Brain pericyte (primary cell): ENCODE measurements at places on chromosomes 12 and 14.
A peak's percentile ranks its signal among the peaks of the same experiment; 100 is the strongest.

DNA sequence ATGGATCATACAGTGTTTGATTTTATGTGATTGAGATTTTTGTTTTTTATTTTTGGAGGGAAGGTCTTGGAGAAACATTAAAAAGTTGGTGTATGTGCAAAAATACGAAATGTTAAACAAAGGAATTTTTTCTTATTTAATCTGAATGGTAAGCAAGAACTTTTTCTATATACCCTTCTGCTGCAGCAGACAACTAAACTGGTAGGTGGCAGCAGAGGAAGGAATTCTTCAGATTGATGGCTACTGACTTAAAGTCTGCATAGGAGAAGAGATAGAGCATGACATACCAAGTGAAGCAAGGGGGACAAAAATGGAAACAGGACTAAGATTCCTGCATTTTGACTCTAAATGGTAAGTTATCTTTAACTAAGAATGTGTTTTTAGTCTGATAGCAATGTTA lies 42.0 kb upstream of the A2ML1 start:
- peak; percentile 10 for DNase-seq

DNA sequence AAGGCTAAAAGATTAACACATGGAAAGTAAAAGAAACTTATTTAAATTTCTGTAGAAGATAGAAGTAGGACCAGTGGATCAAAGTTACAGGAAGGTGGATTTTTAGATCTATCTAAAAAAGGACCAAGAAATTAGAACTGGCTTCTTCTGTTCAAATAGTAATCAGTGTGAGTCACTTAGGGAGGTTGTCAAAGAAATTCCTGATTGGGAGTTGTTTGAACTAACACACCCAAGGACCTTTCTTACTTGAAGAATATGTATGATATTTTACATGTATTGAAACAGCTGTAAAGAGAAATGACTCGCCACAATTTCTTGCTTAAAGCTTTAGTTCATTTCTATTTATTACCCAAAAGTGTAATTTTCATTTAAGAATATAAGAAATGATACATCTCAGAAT lies 256.9 kb downstream of the RAD51B start:
- no peak for DNase-seq

DNA sequence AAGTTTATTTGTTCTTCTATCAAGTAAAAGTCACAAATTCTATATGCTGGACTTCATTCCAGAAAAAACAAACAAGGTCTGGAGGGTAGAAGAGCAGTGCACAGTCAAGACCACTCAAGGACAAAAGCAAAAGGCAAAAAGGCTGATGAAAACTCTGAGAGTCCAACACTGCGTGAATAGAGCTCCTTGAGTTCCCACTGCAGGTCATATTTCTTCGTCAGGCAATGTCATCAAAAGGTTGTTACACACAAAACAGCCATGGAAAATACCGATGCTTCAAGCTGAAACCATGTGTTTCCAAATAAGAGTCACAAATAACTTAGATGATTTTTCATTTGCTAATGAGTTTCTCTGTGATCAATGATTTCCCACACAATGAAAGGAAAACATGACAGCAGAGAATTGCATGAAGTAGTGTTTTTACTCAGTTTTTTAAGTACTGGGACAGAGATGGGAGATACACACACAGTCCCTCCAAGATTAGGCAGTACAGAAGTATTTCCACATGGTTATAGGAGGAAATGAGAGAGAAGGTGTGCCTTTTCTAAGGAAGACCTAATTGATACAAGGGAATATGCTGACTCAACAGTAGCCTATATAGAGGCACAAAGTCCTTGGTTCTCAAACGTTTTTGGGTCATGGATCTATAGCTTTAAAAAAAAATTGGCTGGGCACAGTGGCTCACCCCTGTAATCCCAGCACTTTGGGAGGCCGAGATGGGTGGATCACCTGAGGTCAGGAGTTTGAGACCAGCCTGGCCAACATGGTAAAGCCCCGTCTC lies 177.7 kb downstream of the MED13L start:
- no peak for DNase-seq

DNA sequence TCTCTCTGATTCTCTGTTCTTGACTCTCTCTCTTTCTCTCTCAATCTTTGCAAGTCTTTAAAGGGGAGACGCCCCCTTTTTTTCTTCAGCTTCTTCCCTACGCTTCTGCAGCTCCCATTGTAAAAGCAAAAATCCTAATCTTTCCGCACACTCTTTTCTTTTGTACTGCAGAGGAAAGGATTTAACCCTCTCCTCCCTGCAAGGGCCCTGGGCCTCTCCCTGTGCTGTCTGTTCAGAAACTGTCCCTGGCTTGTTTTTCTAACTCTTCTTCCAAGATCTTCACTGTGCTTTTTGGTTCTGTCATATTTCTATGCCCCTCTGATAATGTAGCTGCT lies 10.9 kb upstream of the SALL2 start:
- DNase-seq: no peak

DNA sequence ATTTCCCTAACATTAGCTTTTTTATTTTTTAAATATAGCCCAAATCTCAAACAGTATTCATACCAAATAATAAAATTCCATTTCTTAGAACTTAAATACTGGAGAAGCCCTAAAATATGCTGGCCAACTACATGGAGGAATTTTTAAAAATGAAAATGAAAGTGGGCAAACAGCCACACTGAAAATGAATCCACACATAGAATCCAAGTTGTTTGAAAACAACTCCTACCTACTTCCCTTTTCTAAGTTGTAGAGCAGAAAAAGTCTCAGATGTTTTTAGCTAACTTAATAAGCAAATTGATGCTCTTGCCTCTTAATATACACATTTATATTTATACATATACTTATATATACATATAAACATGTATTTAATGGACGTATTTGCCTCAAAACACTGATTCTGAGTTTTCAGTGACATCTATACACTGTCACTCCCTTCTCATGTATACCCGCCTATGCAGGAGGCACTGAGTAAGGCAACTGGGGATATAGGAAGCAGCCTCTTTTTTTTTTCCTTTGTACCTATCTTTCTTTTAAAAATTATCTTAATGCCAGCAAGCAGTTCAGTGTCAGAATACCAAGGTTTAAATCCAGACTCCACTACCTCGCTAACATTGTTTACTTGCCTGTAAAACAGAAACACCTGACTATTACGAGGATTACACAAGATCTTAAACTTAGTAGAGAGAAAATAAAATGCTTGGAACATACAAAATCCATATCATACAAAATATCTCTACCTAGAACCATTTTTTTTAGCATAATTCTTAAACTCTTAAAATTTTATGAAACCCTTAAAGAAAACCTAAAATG lies 13.3 kb downstream of the DICER1 start:
- no peak for DNase-seq

- no peak for DNase-seq
These were observed 5.6 kb upstream of the ADGRD1 start for GRCh38 chr12:130948136-130948535.

DNA sequence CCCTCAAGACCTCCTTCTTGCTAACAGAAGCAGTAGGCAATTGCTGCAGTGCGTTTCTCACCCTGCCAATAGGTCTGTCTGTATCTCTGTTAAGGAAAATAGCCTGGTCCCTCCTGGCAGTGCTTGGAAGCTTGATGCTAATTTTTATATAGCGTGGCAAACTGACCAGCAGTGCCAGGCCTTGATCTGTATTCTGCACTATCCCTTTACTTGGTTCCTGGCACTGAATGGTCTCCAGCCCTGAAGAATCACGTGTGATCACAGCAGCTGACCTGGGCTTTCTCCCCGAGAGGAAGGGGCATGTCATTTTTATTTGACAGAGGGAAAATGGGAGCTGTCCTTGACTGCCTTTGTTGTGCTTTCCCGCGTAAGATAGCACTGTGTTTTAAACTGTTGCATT lies 48.7 kb upstream of the TRAF3 start:
- DNase-seq: no peak

GRCh38 chr12:117412465-117413188 lies 51.2 kb upstream of the NOS1 start:
- DNase-seq: no peak

- peak; percentile 59 for DNase-seq
These were observed 40.9 kb upstream of the SMUG1 start for GRCh38 chr12:54229624-54230212.

- no peak for DNase-seq
These were observed 52.5 kb downstream of the KIAA0586 start for GRCh38 chr14:58479975-58480374.

DNA sequence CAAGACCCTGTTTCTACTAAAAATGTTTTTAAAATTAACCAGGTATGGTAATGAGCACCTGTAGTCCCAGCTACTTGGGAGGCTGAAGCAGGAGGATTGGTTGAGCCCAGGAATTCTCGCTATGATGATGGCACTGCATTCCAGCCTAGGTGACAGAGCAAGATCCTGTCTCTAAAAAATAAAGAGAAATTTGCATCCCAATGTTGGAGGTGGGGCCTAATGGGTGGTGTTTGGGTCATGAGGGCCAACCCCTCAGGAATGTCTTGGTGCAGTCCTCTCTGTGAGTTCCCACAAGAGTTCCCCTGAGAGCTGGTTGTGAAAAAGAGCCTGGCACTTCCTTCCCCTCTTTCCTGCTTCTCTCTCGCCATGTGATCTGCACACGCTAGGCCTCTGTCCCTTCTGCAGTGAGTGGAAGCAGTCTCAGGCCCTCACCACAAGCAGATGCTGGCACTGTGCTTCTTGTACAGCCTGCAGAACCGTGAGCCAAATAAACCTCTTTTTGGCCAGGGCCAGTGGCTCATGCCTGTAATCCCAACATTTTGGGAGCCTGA lies 11.3 kb downstream of the ACOT6 start:
- no peak for DNase-seq

- DNase-seq: no peak
These were observed 705.8 kb upstream of the USP15 start for GRCh38 chr12:61554268-61555008.

- no peak for DNase-seq
These were observed 89.6 kb downstream of the LMNTD1 start for GRCh38 chr12:25463521-25463920.

DNA sequence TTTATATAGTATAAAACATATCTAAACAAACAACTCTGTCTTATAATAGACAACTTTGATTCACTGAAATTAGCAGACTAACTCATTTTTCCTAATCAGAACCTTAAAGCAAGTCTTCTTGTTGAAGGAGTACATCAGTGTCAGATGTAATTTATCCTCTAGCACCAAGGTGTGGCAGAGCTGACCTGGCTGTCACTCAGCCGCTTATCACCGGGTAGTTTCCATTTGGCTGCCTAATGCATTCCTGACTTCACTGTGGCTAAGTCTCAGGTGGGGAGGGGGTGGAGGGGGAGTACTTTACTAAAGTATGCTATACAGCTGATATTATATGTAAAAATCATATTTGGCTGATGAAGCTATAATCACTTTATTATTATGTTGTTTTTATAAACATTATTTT lies 339.9 kb upstream of the RGS6 start:
- no peak for DNase-seq

DNA sequence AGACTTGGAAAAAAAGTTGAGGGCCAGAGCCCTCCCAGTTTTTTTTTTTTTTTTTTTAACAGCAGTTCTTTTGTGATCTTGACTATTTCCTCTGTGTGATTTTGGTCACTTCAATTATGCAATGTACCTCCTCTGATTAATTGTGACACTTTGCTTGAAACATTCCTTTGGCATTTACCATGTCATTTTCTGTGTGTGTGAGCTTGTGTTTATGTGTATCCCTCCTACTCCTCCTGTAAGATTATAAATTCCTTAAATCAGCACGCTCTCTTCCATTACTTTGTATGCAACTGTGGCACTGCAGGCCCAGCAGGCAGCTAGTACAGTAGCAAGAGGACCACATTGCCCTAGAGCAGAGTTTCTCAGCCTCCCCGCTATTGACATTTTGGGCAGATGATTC lies 33.2 kb upstream of the GALNT16 start:
- DNase-seq: no peak

GRCh38 chr12:113242026-113242418 lies 20.8 kb downstream of the TPCN1 start:
- DNase-seq: no peak

DNA sequence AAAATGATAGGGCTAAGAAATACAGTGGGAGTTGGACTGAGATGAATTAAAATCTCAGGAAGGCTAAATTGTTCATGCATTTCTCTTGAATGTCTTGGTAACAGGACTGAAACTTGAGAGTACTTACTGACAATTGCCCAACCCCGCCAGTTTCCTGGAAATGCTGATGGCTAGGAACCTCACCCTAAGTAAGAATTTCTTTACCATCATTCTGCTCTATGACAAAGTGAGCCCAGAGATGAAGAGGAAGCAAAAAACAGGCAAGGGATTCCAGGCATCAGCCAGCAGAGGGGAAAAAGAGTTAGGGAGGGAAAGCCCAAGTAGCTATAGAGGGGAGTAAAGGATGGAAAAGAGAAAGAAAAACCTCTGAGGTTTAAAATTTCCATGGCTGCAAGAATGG lies 397.7 kb downstream of the MDGA2 start:
- DNase-seq: no peak

GRCh38 chr14:47520382-47520781 lies 155.0 kb downstream of the MDGA2 start:
- DNase-seq: no peak

DNA sequence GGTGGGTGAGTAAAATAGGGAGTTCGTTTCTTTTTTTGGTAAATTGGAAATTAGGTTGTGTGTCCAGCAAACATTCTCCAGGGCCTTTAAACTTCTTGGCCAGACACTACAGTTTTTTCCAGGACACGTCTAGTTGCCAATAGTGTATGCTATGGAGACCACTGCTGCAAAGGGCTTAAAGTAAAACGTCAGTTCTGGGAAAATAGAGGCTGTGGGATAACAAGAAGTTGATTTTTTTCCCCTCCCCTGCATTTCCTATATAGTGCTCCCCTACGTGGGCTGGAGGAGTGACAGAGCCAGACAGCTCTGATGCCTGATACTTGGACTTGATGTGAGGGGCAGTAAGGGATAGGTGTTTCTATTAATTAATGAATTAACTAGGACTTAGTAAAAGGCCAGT lies 2.4 kb downstream of the ACVR1B start:
- DNase-seq: no peak

GRCh38 chr14:101133068-101133467 lies 229.5 kb upstream of the RTL1 start:
- DNase-seq: no peak

DNA sequence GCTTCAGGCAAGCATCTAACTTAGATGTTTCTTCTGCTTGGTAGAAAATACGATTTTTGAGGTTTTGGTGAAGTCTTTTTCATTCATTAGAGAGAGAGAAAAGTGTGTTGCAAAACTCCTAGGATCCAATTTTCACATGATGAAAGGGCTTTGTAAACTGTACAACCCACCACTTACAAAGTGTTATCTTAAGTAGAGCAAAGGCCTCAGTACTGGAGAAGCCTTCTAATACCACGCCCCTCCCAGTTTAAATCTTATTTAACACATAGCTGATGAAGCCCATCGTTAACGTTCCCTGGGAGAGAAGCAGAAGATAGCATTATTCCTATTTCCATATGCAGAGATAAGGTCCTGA lies 869 bp downstream of the APOLD1 start:
- no peak for DNase-seq

DNA sequence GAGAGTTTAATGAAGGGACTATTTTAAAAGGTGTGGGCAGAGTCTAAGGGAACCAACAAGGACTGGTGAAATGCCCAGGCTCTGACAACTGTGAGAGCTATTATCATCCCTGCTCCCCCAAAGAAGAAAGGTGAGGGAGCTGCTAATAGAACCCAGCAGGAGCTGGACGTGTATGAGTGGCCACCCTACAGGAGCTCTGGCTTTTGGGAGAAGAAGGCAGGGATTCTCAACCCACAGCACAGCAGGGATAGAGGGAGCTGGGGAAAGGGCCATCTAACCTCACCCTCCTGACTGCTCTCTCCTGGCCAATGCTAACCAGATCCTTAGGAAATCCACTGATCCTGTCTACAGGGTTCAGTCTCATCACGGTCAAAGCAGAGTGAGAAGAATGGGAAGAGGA lies 57.1 kb downstream of the GRIN2B start:
- DNase-seq: no peak
